ENCODE measurements at places on chromosomes 7 and 10.

- no peak for DNase-seq
These were observed 90.8 kb upstream of the HECTD2 start for GRCh38 chr10:91319336-91319735.

- DNase-seq = no peak
These were observed 361.4 kb upstream of the VSTM2A start for GRCh38 chr7:54180796-54181195.

- DNase-seq = no peak
These were observed 123.3 kb upstream of the FAM204A start for GRCh38 chr10:118465300-118465874.

GRCh38 chr7:14759785-14760184 is 142.8 kb downstream of the DGKB start:
- DNase-seq = no peak

GRCh38 chr7:148699782-148700629 is 1.3 kb downstream of the CUL1 start:
- DNase-seq = no peak

GRCh38 chr10:113945075-113945686 is 90.7 kb downstream of the NHLRC2 start:
- DNase-seq = no peak

- DNase-seq = no peak
These were observed 201.5 kb downstream of the LRMDA start for GRCh38 chr10:75632805-75633462.

- DNase-seq = no peak
These were observed 4.9 kb downstream of the ITIH2 start for GRCh38 chr10:7707858-7708622.
